ENCODE measurements at places on chromosomes 13 and 19.

DNA sequence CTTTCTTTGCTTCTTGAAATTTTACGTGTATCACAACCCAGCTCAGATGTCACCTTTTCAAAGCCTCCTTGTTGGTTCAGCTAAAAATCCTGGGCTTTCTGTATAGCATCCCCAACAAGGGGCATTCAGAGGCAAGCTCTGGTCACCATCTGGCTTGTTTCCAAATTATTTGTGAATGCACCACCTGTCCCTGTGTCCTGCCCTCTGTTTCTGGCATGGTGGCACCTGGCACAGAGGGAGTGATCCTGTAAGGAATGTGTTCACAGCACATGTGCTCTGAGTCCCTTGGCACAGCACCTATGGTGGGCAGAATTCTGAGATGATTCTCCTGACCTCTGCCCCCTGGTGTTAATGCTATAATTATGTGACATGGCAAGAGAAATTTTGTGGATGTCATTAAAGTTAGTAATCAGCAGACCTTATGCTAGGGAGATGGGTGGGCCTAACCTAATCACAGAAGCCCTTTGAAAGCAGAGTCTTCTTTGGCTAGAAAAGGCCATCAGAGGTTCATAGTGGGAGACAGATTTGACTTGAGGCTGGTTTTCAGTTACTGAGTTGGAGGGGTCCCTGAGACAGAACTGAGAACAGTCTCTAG is 76.3 kb downstream of the ZNF429 start:
- peak; percentile 22 for DNase-seq

- peak; percentile 70 for DNase-seq
Measured at GRCh38 chr13:110716247-110716515, 2.7 kb downstream of the ING1 start.

- no peak for DNase-seq
Measured at GRCh38 chr13:34037636-34038540, 219.9 kb downstream of the RFC3 start.

GRCh38 chr13:54945973-54946372 is 1917.4 kb downstream of the OLFM4 start:
- DNase-seq = peak; percentile 92

DNA sequence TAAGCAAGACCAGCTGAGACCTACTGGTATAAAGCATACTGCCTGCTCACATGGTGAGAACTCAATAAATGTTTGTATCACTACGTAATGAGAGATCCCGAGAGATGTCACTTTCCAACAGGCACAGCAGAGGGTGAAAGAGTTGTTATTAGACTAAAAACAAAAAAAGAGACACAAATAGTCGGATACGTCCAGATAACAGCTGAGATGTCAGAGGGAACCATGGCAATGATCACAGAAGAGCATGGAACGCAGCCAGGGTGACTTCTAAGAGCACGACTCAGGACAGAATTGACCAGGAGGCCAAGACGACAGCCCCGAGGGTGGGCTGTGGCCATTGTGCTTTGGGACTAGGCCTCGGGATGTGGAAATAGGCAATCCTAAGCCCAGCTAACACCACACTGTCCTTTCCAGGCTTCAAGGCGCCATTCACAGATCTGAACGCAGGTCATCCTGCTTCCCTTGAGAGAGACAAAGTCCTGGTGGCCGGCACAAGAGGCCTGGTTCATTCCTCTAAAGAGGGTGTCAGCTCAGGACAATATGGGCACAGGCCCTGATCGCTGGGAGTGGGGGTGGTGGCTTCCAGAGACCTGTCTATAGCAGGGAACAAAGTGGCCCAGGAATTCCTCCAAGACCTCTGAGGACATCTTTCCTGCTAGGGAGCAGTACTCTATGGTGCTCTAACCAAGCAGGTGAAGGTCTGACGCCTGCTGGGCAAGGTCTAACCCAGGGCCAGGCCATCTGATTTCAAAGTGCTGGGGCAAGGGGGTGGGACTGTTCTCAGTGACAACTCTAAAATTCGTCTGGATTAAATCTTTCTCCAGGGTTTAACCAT is 3.2 kb downstream of the SH3GL1 start:
- no peak for DNase-seq
